T-helper 9 cell (primary cell): ENCODE measurements at places on chromosomes 1 and 21.
A peak's percentile ranks its signal among the peaks of the same experiment; 100 is the strongest.

DNA sequence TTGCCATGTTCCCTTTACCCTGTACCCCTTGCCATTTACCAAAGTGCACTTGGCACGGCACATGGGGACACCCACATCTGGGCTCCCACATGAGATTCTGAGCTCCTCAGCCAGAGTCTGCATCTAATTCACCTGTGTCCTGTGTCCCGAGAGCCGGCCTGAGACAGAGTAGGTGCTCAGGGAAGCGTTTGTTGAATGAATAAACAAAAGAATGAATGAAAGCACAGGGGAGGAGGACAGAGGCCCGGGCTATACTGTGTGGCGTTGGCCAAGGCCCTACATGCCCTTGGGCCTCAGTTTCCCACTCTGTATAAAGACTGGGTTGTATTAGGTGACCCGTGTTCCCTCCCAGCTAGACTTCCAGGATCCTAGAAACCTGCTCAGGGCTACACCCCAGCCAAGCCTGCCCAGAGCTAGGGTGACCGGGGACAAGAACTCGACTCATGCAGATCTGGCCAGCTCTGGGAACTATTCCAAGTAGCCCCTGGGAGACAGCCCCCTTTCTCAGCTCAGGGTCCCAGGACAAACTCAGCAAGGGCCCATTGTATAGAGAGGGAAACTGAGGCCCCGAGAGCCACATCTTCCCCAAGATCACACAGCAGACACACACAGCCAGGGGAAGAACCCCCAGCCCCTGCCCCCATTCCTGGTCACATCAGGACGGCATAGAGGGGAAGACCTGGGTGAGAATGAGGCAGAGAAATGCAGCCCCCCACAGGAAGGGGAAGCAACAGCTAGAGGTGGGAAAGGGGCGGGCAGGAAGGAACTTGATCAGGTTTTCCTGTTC is 6.0 kb downstream of the EPHA2 start:
- no peak for DNase-seq

- DNase-seq, result no peak
Observed at GRCh38 chr1:226029093-226029496, 30.0 kb upstream of the SDE2 start.

DNA sequence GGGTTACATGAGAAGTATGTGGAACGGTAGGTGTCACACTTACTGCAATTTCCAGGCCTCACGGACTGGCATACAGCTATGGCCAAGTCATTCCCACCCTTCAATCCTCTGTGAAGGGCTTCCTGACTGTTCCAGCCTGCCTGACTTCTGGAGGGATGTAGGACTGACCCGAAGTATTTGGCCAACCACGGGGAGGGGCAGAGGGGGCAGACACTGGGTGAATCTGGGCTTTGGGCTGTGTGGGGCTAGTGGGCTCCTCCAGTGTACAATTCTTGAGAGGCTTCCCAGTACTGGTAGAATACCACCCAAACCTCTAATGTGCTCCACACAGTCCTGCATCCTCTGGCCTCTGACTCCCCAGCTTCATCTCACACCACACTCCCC is 78.2 kb downstream of the FAM78B start:
- no peak for DNase-seq

DNA sequence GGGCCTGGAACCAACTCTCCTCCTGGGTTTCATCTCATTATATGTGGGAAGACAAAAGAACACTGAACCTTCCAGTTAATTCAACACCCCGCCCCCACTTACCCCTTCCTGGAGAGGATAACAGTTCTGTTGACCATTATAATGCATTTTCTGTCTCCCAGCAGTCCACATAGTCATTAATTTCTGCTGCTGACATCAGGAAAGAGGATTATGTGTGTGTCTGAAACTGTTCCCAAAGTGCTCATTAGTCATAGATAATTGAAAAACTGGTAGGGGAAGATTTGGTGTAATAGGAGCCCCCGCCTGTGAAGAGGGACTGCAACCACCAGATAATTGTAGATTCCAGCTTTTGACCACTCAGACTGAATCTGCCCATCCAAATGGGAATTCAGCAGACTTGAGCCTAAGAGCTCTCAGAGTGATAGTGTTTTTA is 208.7 kb downstream of the FGGY start:
- DNase-seq, result no peak

GRCh38 chr21:19510653-19511052 is 1107.1 kb upstream of the TMPRSS15 start:
- DNase-seq, result no peak

DNA sequence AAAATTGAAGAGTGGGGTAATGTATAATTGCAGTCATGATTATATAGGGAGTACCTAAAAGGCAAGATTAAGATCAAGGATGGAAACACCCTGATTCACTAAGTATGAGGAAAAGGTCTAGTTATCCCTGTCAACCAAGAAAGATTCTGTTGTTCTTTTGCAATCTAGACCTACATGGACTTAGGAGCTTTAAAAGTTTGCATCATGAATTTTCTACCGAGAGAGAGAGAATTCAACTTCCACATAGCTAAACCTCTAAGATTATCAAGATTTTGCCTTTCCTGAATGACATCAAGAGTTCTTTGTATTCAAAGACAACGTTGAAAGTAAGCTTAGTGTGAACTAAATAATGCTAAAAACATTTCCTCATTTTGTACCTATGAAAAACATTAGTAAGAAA is 78.8 kb upstream of the RBM34 start:
- no peak for DNase-seq

- no peak for DNase-seq
Observed at GRCh38 chr21:36639769-36640168, 59.1 kb upstream of the SIM2 start.

DNA sequence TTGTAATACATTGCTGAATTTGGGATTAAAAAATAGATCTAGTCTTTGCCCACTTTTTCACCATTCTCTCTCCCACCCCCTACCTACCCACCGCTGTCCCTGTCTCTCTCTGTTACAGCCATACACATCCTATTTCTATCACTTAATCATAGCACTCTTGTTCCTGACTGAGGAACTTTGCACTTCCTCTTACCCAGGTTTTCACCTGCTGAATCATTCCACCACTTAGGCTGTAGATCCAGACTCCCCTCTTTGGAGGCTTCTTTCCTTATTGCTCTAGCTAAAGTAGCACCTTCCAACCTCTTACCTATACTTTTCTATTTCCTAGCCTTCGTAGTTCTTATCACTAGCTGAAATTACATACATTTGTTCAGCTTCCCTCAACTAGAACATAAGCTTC is 59.6 kb downstream of the ATP6V1G3 start:
- no peak for DNase-seq

GRCh38 chr1:111399792-111400610 is 27.5 kb downstream of the OVGP1 start:
- peak; percentile 32 for DNase-seq

- DNase-seq, result no peak
Observed at GRCh38 chr1:44689447-44689765, 14.9 kb downstream of the ARMH1 start.

GRCh38 chr1:21766210-21766609 is 16.7 kb downstream of the USP48 start:
- no peak for DNase-seq

DNA sequence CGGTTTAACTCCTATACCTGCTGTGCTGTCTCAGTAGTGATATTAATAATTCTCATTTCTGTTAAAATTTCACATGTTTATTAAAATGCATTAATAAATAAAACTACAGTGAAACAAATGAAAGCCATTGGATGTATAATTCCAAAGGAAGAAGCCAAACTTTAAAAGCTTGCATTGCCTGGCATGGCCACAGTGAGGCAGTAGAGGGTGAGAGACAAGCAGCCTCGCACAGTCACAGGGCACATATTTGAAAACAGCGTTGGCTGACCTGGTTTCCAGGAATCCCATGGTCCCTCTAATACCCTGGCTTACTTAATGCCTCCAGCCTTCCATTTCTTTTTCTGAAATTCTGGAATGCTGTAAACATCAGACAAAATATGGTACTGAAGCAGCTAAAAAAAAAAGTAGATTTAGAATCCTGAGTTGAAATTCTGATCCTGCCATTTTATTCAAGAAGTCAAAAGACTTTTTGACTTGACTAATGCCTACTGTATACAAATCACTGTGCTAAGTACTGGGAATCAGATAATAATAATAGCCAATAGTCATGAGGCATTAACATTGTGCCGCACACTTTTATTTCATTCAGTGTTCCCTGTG is 6.7 kb upstream of the RNASEL start:
- peak; percentile 65 for DNase-seq

DNA sequence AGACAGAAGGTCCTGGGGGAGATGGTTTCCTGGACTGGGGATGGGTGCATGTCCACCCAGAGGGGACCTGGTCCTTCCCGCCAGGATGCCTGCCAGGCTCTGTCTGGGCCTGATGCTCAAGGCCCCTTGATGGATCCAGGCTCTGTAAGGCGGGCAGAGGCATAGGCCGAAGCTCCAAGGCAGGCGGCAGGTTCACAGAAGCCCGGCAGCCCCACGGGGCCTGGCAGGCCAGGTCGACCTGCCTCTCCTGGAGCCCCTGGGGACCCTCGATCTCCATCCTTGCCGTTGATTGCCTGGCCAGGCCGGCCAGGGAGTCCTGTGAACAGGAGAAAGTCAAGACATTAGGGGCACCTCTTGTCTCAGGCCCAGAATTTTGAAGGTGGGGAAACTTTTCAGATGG is 16.0 kb downstream of the COL9A2 start:
- DNase-seq, result no peak

DNA sequence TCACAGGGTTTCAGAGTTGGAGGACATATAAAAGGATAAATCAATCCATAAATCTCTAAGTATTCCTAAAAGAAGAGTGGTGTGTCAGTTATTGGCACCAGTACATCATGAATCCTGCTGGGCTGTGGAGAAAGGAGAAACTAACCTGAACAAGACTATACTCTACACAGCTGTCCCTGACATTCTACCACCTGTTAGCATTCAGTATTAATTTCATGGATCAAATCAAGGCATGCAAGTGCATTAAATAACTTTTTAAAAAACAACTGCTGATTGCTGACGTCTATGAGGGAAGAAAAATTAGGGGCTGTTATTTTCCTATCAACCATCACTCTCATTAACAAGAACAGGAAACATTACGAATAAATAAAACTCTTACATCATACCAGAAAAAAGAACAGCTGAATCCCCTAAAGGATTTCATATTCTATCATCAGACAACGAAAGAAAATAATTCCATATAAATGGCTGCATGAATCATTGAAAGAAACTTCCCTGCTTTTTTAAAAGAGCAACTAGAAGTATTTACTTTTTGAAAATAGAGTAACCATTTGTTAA is 121.7 kb downstream of the ATF6 start:
- no peak for DNase-seq

- DNase-seq, result no peak
Observed at GRCh38 chr1:193062698-193063463, 3.5 kb downstream of the RO60 start.

DNA sequence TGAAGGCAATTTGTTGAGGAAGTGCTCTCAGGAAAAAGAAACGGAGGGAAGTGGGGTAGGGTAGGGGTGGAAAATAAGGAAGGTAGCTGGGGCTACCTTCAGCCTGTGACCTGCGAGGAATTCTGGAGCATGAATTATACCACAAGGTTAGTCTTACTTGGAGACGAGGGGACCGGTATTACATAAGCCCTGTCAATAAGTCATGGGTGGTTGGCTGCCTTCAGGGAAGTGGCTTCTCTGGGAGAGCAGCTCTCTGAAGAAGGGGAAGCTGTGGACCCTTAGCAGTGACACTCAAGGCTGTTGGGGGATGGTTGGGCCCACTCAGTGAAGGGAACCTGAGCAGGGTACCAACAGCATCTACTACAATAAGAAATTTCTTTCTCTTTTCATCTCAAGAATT is 111.3 kb downstream of the TNFSF18 start:
- DNase-seq, result no peak

DNA sequence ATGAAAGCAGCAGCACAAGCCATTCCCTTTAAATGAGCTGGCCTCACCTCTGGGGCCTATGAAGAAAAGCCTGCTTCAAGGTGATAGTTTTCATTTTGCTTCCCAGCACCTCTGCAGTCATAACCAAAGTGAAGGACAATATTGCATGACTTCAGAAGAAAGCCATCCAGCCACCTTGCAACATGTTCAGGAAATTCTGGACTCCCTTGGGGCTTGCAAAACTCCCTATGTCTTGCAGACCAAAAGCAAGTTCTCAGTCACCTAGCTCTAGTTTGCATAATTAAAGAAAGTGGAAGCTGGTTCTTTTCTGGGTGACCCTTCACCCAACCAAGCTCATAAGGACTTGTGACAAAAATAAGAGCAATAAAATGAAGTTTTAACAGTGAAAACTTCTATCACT is 87.6 kb downstream of the GFI1 start:
- no peak for DNase-seq

- no peak for DNase-seq
Observed at GRCh38 chr1:228488125-228488817, 1.1 kb downstream of the RNF187 start.

GRCh38 chr1:81305997-81306452 is 494.7 kb upstream of the ADGRL2 start:
- DNase-seq, result no peak

- DNase-seq, result no peak
Observed at GRCh38 chr1:97805093-97805492, 115.7 kb downstream of the DPYD start.
